ENCODE measurements at places on chromosomes 2 and 18. TPM values are rescaled to one million over a fixed set of nuclear protein-coding genes. Genes with fewer than 3 reads are reported as not detected.
A peak's percentile ranks its signal among the peaks of the same experiment; 100 is the strongest.

The KIDINS220 gene
- 101 TPM for total RNA-seq

GRCh38 chr2:83017366-83018090 is 1441.6 kb downstream of the SUCLG1 start:
- no peak for DNase-seq

DNA sequence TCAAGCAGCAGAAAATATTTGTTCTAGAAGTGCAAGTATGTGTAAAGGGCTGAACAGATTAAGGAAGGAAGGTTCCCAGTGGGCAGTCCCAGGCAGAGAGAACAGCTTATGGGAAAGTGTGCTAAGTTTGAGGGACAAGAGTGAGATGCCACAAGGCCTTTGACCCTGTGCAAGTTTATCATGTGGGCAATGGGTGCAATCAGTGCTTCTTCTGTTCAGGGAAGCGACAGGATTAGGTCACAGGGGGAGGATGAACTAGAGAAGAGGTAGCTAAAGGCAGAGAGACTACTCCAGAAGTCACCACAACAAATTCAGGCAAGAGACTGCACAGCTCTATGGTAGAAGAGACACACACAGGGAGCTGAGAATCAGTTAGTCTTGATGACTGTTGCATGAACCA is 44.3 kb downstream of the LPIN2 start:
- no peak for DNase-seq

- DNase-seq, result no peak
These were observed 140.4 kb downstream of the THSD7B start for GRCh38 chr2:136905779-136906178.

DNA sequence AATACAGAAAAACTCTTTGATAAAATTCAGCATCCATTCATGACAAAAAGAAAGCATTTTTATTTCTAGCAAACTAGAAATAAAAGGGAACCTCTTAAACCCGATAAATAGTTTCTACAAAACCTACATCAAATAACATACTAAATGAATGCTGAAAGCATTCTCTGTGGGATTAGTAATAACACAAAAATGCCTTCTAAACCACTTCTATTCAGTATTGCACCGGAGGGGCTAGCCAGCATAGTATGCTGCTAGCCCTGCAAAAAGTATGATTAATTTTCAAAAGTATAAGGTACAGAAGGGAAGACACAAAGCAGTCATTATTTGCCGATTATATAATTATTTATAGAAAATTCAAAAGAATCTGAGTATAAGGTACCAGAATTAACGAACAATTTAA is 145.2 kb downstream of the DTNB start:
- DNase-seq, result no peak

DNA sequence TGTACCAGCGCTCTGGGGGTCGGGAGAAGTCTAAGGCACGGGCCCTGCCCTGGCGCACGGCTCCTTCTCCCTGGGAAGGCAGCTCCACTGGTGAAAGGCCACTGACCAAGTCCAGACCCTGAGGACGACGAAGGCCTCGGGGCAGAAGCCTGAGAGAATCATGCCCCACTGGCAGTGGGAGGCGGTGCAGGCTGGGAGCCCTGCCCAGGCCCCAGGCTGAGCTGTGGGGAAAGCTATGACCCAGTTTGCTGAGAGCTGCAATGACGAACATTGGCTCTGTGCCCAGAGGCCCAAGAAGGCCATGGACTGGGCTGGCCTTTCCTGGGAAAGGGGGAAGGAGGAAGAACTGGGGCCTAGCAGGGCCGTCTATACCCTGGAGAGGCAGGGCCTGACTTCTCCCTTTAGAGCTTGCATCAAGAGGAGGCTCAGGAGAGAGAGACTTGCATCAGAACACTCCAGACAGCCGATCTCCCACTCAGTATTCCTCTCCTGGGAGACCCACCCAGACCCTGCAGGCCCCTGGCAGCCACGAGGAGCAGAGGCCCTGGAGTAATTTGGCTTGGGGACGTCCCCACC is 32.9 kb downstream of the HS1BP3 start:
- DNase-seq, result peak; percentile 92

GRCh38 chr18:53909668-53910067 is 314.8 kb downstream of the MBD2 start:
- no peak for DNase-seq
